OCI-M1 (cell line): ENCODE measurements at places on chromosomes 7 and 10.

DNA sequence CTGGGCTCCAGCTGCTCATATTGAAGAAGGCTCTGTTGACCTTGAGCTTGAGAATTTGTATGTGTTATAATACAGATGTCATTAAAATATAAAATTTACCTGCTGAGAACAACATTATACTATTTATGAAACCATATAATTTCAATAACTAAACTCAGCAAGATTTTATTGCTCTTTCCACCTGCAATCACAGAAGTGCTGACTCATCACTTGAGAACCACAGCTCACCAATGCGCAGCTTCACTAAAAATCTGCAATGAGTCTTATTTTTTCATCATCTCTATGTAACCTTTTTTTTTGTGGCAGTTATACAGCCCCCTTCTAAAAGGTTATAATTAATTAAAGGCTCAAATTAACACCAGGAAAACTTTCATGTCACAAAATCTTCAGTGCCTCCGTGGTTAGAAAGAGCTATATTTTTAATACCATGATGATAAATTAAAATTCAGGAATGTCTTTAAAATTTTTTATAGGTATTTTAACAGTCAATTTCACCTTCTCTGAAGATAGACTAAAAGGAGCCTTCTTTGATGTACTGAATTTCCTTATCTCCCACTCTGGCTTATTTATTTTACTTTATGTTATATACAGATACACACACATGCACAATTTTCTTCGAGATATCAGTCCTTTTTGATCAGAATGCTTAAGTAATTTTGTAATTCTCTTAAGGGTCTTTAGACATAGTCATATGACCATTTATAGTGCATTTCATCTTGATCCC lies 102.7 kb downstream of the EVX1 start:
- DNase-seq, result peak; percentile 30

- peak; percentile 63 for DNase-seq
These were observed 805 bp downstream of the MSRB2 start for GRCh38 chr10:23095966-23096801.

GRCh38 chr10:124717911-124718741 lies 26.1 kb downstream of the FAM53B start:
- DNase-seq, result peak; percentile 98

- no peak for DNase-seq
These were observed 4.7 kb downstream of the ZNF775 start for GRCh38 chr7:150383710-150384397.

GRCh38 chr7:42002654-42003053 lies 234.4 kb downstream of the GLI3 start:
- DNase-seq, result no peak

DNA sequence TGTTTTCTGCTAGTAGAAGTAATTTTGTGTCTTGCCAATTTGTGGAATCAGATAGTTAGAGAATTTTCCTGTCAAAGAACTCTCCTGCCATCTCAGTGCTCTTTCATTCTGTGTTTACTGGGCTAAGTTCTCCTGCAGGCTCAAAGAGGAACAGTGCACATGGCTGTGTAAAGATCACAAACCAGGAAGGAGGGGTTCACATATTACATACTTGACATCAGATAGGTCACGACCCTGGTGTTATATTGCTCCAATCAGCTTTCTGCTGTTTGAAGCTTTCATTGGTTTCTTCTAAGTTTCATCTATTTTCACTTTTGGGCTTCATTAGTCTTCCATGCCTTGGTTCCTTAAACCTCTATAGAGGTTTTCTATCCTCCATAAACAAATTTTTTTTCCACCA lies 13.5 kb upstream of the ELMO1 start:
- DNase-seq, result peak; percentile 18

- DNase-seq, result peak; percentile 45
These were observed 527 bp downstream of the AKR1B1 start for GRCh38 chr7:134458341-134458805.

DNA sequence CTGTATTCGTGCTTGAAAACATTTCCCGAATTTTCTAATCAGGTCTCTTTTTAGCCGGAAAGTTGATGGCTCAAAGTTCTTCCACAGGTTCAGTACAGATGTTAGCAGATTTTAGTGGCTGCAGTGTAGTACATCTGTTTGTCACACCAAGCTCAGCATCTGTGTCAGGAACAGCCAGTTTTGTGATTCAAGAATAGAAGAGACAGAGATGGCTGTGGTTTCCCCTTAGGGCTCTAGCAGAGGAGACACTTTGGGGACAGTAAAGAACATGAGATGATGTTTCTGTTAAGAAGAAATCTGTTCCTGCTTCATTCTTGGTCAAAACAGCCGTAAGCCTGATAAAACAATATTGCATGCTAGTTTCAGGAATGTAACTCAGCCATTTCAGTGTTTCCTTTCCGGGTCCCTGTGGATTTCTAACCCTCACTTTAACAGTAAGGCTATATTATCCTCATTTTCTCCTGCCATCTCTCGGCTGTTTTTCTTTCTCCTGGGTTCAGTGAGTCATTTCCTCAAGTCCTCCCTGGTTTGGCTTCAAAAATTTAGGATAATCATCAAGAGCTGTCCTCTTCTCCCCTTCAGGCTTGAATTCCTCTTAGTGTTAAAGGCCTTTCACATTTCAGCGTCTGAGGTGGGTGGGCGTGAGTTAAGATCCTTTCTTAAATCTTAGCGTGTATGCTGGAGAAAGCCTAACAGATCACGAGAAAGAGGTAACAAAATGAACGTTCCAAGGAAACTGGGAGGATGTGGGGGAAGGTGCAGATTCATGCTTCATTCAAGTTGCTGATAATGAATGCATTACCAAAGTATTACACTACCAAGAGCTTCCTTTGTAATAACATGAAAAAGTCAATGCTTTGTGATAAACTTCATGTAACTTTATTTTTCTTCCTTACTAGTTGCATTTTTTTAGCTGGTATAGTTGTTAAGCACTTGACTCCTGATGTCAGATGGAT lies 37.1 kb upstream of the BICC1 start:
- peak; percentile 57 for DNase-seq

GRCh38 chr7:50970092-50970491 lies 187.4 kb upstream of the GRB10 start:
- DNase-seq, result no peak

GRCh38 chr10:48655411-48656240 lies 29.0 kb upstream of the WDFY4 start:
- no peak for DNase-seq

GRCh38 chr10:18008986-18009385 lies 57.3 kb downstream of the SLC39A12 start:
- no peak for DNase-seq

DNA sequence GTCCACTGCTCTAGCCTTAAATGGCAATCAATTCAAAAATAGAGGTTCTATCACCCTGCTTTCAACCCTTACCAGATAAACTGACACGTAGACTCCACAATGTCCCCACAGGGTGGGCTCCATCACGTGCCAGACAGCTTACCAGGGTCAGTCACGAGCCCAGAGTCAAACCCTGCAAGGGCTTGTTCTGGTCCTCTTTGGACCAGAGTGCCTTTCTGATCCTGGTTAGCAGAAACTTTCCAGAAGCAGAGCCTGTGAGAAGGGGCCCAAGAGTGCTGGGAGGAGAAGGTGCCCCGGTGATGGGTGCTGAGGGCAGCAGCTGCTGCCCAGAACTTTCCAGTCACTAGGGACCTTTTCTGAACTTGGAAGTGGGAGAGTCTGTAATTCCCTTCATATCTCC lies 354 bp upstream of the GIMAP5 start:
- no peak for DNase-seq

DNA sequence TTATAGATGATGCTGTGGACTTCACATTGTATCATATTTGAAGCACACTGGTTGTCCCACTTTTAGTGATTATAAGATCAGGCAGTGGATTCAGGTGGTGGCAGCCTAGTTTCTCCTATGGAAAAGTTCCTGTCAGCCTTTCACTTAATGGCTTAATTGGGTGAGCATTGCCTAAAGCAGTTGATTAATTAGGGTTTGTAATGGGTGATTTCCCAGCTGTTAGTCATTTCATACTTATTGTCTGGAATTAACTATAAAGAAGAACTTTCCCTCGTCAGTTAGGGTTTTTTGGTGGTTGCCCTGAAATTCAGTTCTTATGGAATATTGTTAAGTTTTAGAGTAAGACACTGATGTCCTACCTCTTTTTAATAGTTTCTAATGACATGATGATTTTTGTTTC lies 78.8 kb downstream of the SLC25A40 start:
- no peak for DNase-seq

GRCh38 chr10:102757323-102757722 lies 13.6 kb downstream of the WBP1L start:
- no peak for DNase-seq

DNA sequence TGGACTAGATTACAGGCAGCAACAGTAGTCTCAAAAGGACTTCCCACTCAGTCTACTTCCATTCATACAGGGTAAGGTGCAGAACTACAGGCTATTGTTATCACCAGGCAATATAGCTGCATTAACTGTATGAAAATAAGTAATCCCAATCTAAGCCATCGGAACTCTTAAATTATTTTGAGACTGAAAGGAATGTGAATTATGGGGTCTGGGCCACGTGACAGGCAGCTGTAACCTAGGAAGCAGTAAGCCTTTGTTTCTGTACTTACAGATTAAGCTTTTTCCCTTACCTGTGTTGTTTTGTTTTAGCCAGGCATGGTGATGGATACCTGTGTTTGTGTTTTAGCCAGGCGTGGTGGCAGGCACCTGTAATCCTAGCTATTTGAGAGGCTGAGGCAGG lies 152.4 kb upstream of the TRIM24 start:
- no peak for DNase-seq

DNA sequence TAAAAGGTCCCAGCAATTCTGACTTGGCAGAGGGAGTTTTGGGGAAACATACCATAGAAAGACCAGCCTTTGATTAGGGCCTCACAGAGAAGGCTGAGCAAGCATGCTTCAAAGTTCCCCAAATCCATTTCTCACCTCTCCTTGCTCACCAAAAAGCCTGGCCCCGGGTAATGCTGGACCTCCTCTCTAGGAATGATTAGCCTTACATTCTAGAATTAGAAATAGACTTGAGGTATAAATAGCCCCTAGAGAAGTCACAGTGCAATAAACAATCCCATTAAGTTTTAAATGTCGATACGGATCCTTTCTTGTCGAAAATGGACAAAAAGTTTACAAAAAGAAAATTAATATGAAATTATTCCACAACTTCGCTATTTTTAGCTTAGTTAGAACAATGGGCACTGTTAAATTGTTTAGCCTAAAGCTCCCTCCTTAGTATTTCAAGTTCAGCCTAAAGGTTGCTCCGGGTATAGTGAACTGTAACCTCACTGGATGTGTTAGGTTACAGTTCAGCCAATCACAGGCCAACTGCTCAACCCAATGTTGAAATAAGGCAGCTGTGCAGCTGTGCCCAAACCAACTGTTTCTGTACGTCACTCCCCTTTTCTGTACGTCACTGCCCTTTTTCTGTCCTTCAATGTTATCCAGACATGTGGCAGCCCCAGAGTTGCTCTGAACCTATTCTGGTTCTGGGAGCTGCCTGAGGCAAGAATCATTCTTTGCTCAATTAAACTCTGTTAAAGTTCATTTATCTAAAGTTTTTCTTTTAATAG lies 7.9 kb upstream of the GSDME start:
- peak; percentile 22 for DNase-seq

GRCh38 chr7:106071356-106071998 lies 40.6 kb downstream of the SYPL1 start:
- peak; percentile 56 for DNase-seq

- DNase-seq, result peak; percentile 53
These were observed 645.2 kb downstream of the PHTF2 start for GRCh38 chr7:78443811-78444210.

DNA sequence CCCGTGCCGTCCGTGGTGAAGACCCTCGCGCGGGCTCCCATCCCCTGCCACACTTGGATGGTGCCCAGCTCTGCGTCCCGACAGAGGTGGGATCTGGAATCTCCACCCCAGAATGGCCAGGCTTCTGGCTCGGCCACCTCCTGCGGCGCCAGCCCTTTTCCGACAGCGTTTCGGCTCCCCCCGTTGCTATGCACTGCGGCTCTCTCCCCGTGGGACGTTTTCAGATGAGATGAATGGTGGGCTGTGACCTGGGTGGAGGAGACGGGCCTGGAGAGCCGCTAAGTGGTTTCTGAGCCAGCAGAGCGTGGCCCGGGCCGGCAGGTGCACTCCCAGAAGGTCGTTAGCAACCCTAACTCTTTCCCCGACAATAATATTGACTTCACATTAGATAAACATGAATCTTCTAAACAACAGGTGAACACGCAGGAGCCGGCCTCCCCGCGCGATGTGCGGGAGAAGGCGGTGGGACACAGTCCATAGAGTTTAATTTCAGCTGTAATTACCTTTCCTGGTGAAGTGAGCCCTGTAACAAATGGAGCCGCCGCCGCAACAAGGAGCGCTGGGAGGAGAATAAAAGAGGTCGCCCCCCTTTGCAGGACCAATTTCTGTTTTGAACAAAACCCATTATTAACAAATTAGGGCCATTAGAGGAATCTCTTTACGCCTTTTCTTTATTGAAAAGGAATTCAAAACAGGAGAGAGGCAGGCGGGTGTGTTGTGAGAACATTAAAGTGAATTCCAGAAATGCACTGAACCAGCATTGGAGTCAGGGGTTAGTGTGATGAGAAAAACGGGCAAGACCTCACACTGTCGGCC lies 294.3 kb upstream of the PFKP start:
- DNase-seq, result no peak

DNA sequence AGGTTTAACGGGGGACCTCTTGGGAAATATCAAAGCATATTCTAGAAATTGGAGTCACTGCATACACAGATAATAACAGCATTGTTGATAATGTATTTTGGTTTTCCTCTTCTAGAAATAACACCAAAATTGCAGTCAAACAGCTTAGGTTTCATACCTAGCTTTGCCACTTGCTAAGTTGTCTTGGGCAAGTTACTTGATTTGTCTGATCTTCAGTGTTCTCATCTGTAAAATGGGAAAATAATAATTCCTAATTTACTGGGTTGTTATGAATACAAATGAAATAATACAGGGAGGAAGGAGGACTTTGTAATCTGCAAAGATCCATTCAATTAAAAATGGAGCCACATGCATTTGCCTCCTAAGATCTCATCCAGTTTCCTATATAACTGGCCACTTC lies 20.3 kb upstream of the NUP205 start:
- no peak for DNase-seq

- DNase-seq, result no peak
These were observed 5.1 kb downstream of the CH25H start for GRCh38 chr10:89202033-89202425.

DNA sequence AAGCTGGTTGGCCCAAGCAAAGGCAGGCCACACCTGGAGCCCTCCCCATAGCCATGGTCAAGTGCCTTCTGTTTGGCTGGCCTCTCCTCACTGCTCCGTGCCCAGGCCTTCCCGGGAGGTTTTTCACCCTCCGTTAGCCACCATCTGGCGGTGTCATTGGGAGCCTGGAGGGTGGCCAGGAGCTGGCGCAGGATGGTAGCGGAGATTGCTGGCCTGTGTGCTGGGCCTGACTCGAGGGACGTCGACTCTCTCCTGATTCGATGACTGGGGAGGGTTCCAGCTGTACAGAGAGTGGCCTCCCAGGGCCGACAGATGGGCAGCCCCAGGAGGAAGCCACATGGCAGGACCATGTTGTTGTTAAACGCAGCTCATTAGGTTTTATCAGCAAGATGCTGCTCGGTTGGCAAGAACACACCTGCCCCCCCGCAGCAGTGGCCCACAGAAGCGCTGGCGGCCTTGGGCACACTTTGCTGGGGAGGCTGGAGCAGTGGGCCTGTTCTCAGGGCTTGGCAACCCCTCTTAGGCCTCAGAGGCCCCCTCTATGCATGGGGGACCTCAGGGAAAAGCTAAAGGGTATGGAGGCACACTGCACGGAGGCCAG lies 64.0 kb upstream of the CACUL1 start:
- no peak for DNase-seq

GRCh38 chr10:69172241-69172982 lies 7.6 kb upstream of the SUPV3L1 start:
- DNase-seq, result no peak
